Ovary (tissue), 10 donors: ENCODE measurements at places on chromosomes 6 and 20. TPM values are rescaled to one million over a fixed set of nuclear protein-coding genes. Genes with fewer than 3 reads are reported as not detected.

The RIPPLY2 gene
- not detected for total RNA-seq

- H3K27ac ChIP-seq: no peak overlapping the region
- no peak for DNase-seq
- H3K36me3 ChIP-seq: no peaks in the 10 kb centered on the region
- no peak overlapping the region for H3K4me3 ChIP-seq
These were observed 237.7 kb downstream of the ARID1B start for GRCh38 chr6:157014871-157015270.

DNA sequence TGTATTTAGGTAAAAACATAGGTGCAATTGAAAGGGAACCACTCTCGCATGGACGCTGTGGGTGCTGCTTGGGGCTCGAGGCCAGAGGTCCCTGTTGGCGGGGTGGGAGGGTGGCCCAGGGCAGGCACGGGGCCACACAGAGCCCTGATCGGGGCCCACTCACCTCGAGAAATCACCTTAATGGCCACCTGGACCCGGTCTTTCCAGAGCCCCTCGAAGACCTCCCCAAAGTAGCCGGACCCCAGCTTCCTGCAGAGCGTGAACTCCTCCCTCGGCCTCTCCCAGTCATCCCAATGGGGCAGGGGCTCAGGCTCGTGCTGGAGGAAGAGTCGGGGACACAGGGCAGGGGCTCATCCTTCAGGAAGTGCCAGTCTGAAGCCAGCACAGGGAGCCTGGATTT lies 3.8 kb downstream of the PTK6 start:
- H3K36me3 ChIP-seq: no peaks in the 10 kb centered on the region
- no peaks in the 10 kb centered on the region for H3K27me3 ChIP-seq
- peaks cover 2% of the 10 kb centered on the region for H3K4me1 ChIP-seq
- no peak overlapping the region for H3K27ac ChIP-seq
- no peak overlapping the region for H3K4me3 ChIP-seq
- no peak for DNase-seq

The HCK gene
- total RNA-seq: 3.9 TPM

DNA sequence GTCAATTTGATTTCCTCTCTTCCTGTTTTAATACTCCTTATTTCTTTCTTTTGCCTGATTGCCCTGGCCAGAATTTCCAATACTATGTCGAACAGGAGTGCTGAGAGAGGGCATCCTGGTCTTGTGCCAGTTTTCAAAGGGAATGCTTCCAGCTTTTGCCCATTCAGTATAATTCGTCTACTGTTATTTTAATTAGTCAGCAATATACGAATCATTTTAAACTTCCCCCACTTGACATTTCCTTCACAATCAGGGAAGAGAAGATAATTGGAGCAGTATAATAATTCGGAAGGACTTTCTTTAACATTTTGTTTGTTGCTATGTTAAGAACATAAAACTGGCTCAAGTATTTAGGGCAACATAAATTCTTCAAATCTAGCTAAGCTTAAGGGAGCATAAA lies 860.3 kb upstream of the SLC35B3 start:
- H3K36me3 ChIP-seq: no peaks in the 10 kb centered on the region
- H3K4me3 ChIP-seq: no peak overlapping the region
- H3K27ac ChIP-seq: no peak overlapping the region

GRCh38 chr6:33488339-33488738 lies 34.0 kb downstream of the ZBTB9 start:
- no peak overlapping the region for H3K4me3 ChIP-seq
- no peaks in the 10 kb centered on the region for H3K4me1 ChIP-seq
- no peak for DNase-seq

DNA sequence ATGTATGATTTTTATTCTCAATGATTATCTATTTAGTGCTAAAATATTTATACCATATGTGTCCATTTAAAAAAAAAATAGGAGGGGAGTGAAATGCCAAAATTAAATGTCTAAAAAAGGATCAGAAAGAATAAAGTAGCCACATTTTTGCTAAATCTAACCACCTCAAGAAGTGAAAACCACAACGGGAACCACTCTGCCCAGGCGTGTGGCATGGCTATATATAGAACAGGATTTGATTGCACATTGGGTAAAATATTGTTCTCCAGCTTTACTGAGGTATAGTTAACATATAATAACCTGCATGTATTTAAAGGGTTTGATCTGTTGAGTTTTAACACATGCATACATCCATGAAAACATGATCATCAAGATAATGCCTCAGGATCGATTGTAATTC lies 19.0 kb upstream of the AFDN start:
- H3K27me3 ChIP-seq: no peaks in the 10 kb centered on the region
- peaks cover 1% of the 10 kb centered on the region for H3K4me1 ChIP-seq
- no peak overlapping the region for H3K27ac ChIP-seq
- DNase-seq: no peak

- no peaks in the 10 kb centered on the region for H3K27me3 ChIP-seq
- H3K27ac ChIP-seq: no peak overlapping the region
- H3K36me3 ChIP-seq: no peaks in the 10 kb centered on the region
- no peaks in the 10 kb centered on the region for H3K4me1 ChIP-seq
These were observed 33.0 kb upstream of the SPDEF start for GRCh38 chr6:34589140-34589539.

GRCh38 chr20:1820138-1821079 lies 74.8 kb upstream of the SIRPA start:
- H3K36me3 ChIP-seq: no peaks in the 10 kb centered on the region
- peaks cover 2% of the 10 kb centered on the region for H3K4me1 ChIP-seq
- H3K4me3 ChIP-seq: no peak overlapping the region
- H3K27me3 ChIP-seq: no peaks in the 10 kb centered on the region

DNA sequence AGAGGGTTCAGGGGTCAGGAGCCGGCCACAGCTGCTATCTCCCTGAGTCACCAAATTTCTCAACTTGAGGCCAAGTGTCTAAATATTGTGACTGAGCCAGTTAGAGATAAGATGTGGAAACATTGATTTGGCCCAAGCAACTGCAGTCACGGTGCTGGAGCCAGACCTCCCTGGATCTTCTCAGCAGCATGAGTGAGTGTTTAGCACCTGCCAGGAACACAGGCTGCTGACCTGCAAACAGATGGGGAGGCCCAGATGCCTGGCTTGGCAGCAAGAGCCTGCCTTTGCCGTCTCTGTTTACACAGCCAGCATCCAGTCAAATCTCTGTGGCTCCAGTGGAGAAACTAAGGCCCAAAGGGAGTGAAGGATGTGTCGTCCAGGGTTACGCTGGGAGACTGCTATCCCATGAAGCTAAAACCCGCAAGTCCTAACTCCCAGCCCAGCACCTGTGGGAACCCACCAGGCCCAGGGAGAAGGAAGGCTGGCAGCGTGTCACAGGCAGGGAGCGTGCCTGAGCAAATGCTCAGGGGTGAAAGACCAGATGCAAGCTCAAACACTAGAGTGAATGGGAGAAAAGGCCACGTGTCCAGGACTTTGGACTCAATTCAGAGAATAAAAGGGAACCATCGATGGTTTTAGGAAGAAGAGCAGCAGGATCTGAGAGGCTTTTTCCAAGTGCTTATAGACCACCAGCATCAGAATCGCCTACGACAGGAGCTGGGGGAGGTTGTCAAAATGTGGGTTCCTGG lies 15.9 kb upstream of the PTGIS start:
- H3K4me1 ChIP-seq: peaks cover 35% of the 10 kb centered on the region
- no peaks in the 10 kb centered on the region for H3K36me3 ChIP-seq
- peak; percentile 89 for DNase-seq
- H3K4me3 ChIP-seq: no peak overlapping the region
- H3K27me3 ChIP-seq: no peaks in the 10 kb centered on the region
- H3K27ac ChIP-seq: peak overlapping the region; percentile 70
